Activated CD8-positive, alpha-beta memory T cell treated with anti-CD3 and anti-CD28 coated beads, Interleukin-2, amount 10 ng/mL, durations not matched to agents 7 days and 5 days (primary cell): ENCODE measurements at places on chromosomes 2 and 18.
A peak's percentile ranks its signal among the peaks of the same experiment; 100 is the strongest.

DNA sequence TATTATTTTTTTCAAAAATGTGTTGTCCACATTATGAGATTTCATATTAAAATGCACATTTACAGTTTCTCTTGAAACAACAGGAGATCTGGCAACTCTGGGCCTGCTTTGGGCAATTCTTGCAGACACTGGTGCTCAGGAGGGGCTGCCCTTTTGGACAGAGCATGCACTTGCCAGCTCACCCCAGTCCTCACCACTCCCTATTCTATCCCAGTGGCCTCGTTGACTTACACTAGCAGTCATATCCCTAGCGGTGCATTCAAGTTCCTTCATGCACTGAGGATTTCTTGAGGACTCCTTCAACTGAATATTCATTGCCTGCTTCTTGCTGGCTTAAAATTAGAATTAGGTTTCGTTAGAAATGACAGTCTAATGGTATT, 87.9 kb upstream of the FHL2 start:
- DNase-seq = no peak

DNA sequence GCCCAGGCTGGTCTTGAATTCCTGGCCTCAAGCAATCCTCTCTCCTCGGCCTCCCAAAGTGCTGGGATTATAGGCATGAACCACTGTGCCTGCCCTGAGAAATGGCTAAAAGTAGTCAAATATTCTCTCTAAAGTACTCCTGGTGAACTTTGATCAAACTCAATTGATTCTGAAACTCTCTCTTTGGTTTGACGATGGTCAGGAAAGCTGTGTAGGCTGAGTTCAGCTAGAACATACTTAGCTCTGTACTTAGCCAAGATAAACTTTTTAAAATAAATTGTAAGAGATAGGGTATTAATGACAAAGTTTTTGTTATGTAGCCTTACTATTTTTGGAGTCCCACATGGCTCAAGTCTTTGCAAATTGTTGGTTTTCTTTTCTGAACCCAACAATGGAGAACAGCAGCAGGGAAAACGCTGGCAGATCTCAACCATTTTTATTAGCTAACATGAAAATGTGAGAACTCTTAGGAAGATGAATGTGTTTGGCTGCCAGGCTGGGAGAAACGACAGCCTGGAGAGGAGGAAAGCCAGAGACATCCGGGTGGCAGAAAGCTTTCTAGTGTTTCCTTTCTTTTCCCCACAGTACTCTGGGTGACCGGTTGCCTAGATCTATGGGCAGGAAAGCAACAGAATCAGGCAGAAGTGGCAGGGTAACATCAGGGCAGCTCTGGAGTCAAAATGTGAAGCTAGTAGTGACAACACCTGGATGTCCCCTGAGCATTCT, 193.0 kb upstream of the LHCGR start:
- no peak for DNase-seq

DNA sequence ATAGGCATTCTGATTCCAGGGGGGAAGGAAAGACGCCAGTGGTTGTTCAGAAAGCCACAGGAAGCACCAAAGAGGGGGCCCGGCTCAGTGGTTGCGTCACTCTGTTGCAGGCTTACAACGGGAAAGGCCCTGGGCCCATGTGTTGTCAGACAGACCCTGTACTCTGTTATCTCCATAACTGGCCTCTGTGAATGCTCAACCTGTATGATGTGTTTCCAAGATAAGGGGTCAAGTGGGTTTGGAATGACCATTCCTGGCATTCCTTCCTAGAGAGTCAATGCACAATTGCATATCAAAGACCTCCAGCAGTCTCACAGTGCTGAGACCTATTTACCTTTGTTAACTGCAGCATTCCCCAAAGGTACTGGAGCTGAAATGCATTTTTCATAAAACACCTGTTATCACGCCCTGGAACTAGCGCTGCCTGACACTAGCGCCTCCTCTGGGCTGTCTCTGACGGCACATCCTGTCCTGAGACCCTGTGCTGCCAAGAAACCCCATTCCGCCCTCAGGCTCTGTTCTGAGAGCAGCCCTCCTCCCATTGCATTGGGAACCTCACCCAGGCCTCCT, 13.2 kb upstream of the LRRFIP1 start:
- no peak for DNase-seq

GRCh38 chr2:46365913-46366667, 68.9 kb downstream of the EPAS1 start:
- no peak for DNase-seq

DNA sequence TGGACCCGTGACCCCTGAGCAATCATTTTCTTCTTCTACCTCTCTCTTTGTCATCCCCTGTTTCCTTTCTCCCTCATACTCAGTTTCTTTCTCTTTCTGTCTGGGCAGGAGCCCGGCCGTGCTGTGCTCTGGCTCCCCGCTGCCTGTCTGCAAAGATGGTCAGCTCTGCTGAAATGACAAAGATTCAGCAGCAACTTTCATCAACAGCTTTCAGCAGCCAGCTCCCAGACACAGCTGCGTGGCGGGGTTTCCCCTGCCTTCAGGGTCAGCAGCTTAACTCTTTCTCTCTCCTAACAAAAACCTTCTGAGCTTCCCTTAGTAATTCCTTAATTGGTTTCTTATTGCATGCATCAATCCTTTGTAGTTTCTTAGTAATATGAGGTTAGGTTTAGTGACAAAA, 1234.4 kb downstream of the CNTNAP5 start:
- no peak for DNase-seq

GRCh38 chr2:240498171-240498957, 59.4 kb downstream of the ANKMY1 start:
- DNase-seq = no peak

- DNase-seq = no peak
Measured at GRCh38 chr18:56516789-56517188, 121.6 kb downstream of the TXNL1 start.

DNA sequence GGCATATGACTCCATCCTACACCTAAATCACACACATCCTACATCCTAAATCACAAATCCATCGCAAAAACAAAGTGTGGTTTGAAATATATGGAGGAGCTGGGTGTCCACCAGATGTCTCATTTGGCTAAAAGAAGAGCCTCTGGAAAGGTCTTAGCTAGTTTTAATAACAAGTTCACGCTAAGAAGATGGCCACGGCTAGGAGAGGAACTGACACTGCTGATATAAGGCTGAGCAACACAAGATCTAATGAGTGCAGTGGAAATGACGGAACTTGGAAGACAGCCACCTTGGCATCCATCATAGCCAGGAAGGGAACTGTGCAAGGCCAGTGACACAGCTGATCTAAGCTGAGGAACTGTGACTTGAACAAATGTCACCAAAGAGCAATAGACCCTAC, 60.0 kb upstream of the AGAP1 start:
- DNase-seq = no peak

DNA sequence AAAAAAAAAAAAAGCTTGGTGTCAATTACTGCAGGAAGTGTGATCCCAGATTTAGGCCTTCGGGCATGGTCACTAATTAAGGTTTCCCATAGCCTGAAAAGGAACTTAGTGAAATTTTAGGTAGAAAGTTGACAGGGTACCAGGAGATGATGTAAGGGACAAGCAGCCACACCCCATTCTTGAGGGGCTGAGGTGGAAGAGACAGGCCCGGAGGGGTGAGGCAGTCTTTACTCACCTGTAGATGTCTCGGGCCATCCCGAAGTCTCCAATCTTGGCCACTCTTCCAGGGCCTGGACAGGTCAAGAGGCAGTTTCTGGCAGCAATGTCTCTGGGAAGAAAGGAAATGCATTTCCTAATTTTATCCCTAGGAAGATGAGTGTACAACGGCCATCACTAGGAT, 94.3 kb downstream of the CLIP4 start:
- no peak for DNase-seq

GRCh38 chr2:150916467-150917396, 344.9 kb downstream of the RBM43 start:
- DNase-seq = no peak

DNA sequence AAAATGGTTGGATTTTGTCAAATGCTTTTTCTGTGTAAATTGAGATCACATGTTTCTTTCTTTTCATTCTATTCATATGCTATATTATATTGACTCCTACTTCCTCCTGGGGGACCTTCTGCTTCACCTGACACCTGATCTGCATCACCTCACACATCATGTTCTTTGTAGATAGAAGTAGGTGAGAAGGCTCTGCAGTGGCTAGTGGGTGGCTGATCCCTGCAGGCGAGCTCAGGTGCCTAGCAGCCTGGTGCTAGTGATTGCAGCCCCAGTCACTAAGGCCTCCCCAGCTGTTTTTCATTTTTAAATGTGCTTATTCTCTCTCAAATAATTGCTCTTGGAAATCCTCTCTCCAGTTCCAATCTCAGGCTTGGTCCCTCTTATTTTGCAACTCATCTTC, 33.6 kb downstream of the MC4R start:
- DNase-seq = no peak

GRCh38 chr2:144822966-144823365, 303.0 kb upstream of the ZEB2 start:
- DNase-seq = no peak

DNA sequence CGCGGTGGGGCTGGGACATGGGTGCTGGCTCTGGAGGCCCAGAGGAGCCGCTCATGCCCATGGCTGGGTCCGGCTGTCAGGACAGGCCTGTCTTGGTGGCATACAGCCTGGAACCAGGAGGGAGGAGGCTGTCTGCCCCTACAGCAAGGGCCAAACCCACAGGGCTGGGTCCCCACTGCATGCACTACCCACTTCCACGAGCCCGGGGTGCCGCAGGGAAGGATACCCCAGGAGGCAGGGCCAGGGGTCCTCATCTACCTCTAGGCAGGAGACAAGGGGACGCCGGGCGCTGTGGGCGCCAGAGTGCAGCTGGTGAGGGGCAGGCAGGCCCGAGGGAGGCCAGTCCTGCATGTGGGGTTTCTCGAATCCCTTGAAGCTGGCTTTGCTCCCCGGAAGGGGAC, 95.1 kb upstream of the GPC1 start:
- no peak for DNase-seq

DNA sequence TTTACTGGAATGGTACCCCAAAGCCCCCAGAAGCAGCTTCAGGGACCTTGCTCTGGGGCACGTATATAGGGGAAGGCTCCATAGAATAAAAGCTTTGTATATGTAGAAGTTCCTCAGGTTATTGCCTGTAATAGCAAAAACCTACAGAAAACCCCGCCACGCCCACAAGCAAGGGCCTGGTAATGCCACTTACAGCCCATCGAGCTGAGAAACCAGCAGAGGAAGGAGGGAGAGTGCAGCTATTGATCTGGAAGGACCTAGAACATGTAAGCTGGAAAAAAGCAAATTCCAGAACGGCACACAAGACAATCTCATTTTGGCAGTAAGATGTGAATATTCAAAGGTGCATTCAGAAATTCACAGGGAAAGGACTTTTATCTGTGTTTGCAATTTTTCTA, 15.8 kb downstream of the HS1BP3 start:
- DNase-seq = no peak

DNA sequence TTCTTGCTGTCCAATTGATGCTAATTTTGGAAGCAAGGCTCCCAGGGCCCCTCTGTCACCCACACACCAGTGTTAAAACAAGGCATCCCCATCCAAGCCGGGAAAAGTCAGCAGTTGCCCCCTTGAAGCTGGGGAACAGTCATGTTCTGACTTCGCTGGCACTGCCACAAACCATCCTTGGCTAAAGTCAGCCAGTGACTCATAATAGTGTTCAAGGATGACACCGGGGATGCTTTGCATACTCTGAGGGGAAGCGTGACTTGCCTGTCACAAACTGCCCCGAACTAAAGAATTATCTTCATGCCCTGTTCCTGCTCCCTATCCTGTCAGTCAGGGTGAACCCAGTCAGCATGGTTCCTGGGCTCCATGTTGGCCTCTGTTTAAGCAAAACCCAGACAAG, 37.0 kb downstream of the TGFA start:
- peak; percentile 48 for DNase-seq

- peak; percentile 57 for DNase-seq
Measured at GRCh38 chr2:105872142-105872728, 127.5 kb downstream of the NCK2 start.
